Fibroblast of skin of left biceps (primary cell): ENCODE measurements at places on chromosomes 2 and 18.

- DNase-seq = no peak
Measured at GRCh38 chr2:219467736-219468075, 31.0 kb upstream of the GMPPA start.

GRCh38 chr2:39228413-39229209 is 15.2 kb downstream of the CDKL4 start:
- no peak for DNase-seq

- DNase-seq = no peak
Measured at GRCh38 chr18:22557168-22557941, 139.6 kb upstream of the CTAGE1 start.

GRCh38 chr2:95063086-95063958 is 37.8 kb downstream of the MAL start:
- no peak for DNase-seq

- no peak for DNase-seq
Measured at GRCh38 chr2:235162837-235163197, 211.0 kb downstream of the SH3BP4 start.

DNA sequence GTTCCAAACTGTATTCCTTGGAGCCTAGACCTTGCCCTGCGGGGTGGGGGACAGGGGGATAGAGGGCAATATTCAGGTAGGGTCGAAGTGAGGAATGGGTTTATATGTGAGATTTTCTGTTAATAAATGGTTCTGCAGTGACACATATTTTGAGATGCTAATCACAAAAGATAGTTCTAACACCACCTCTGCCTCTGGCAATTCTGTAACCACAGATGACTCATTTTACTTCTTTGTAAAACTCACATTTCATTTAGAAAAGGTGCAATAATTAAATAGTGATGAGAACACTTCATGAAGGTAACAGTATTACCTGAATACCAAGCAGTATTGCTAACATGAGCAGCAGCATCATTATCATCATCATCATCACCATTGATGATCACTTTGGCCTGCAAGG is 306.6 kb downstream of the SUCLG1 start:
- DNase-seq = no peak

DNA sequence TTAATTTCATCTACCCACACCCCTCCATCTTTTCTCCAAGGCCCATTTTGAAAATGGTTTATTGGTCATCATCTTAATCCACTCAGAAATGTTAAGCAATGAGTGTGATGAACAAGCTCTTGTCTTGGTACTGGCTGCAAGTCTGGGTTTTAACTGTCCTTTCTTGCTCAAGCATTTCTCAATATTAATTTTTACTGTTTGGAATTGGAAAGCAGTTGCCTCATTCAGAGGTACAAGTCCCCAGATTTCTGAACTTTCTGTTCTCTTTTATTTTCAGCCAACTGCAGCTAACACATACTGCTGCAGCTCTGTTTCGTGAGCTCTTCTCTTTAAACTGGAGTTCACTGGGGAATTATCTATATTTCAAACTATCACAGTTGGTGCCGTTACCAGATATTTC is 99.4 kb upstream of the TEX51 start:
- DNase-seq = no peak

DNA sequence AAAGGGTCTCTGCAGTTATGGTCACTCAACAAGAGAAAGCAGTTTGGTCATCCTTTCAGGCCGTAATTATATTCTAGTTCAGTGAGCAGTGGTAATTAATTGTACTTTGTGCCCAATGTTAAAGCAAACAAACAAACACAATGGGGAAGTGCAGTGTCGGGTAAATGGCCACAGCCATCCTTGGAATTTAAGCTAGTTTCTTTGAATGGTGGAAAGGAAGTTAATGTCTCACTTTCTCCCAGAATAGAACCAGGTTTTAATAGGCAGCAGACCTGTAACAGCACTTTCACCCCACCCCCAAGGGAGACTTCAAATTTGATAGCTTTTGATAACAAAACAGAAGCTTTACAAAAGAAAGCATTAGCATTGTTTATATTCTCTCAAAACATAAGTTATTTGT is 20.0 kb upstream of the ITGAV start:
- DNase-seq = no peak

DNA sequence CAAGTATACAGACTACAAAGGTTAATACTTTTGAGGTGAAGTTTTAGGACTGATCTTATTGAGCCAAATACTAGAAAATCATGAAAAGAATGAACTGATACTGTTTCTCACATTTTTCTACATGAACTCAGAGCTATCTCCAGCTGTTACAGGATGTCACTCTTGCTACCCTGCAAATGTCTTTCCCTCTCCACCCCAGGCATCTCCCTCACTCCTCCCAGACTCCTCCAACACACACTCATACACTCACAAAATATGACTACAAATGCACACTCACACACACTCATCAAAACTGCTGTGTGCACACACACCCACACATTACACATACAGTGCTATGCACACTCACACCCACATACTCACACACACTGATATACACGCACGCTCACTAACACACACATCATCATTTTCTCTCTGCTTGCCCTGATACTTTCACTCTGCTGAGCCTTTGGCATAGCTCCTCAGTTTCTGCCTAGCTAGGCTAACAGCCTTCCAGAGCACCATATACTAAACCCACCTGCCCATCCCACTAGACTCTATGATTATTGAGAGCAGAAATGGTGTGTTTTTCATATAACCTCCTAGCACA is 273.3 kb downstream of the CD226 start:
- no peak for DNase-seq

DNA sequence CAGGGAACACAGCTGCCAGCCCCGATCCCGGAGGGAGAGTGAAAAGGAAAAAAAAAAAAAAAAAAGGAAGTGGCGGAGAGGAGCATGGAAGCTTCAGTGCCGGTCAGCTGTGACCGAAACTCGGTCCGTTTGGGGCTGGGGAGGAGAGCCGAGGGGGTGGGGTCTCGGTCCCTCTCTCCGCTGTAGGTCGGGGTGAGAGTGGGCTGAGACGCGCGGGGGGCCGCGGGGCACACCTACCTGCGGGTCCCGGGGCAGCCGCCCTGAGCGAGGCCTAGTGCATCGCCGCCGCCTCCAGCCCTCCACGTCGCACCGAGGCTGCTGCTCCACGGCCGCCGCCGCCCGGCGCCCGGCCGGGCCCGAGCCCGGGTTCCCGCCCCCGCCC is 536 bp downstream of the VPS54 start:
- DNase-seq = no peak

GRCh38 chr2:234435836-234436481 is 60.9 kb downstream of the ARL4C start:
- no peak for DNase-seq

DNA sequence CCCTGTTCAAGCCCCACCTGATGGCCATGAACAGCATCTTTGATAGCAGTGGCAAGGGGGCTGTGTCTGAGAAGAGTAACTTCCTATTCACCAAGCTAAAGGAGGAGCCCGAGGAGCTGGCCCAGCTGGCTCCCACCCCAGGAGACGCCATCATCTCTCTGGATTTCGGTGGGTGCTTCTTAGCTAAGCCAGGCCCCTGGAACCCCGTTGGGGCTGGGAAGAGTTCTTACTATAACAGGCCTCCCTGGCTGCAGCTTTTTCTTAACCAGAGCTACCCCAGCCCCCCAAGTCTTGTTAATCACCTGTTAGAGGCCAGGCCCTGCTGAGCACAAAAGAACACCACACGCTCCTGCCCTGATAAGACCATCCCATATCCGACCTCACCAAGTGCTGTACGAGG is 79.4 kb downstream of the EPAS1 start:
- DNase-seq = no peak
